ENCODE measurements at places on chromosomes 13 and 19. TPM values are rescaled to one million over a fixed set of nuclear protein-coding genes. Genes with fewer than 3 reads are reported as not detected.

The PARP4 gene
- 27.5 TPM for total RNA-seq

The CACNA1A gene
- 0.21 TPM for total RNA-seq

The NAXD gene
- 19.6 TPM for total RNA-seq

The CPAMD8 gene
- not detected for total RNA-seq

The NCR1 gene
- total RNA-seq, result 0.38 TPM
